ENCODE measurements at places on chromosomes 7 and 10.
A peak's percentile ranks its signal among the peaks of the same experiment; 100 is the strongest.

- no peak for DNase-seq
These were observed 12.1 kb downstream of the IL15RA start for GRCh38 chr10:5965266-5965665.

DNA sequence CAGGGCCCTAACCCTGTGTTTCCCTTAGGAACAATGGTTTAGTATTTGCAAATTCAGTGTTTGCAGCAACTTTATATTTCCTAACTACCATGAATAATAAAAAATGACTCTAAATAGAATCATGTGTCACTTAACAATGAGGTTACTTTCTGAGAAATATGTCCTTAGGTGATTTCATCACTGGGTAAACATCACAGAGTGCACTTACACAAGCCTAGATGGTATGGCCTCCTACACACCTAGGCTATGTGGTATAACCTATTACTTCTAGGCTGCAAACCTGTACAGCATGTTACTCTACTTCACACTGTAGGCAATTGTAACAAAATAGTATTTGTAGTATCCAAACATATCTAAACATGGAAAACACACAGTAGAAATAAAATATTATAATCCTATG lies 1174.6 kb upstream of the LRRTM3 start:
- no peak for DNase-seq

GRCh38 chr10:78217336-78217735 lies 183.7 kb downstream of the RPS24 start:
- DNase-seq: no peak

GRCh38 chr10:4828005-4828404 lies 2.0 kb downstream of the AKR1E2 start:
- no peak for DNase-seq

DNA sequence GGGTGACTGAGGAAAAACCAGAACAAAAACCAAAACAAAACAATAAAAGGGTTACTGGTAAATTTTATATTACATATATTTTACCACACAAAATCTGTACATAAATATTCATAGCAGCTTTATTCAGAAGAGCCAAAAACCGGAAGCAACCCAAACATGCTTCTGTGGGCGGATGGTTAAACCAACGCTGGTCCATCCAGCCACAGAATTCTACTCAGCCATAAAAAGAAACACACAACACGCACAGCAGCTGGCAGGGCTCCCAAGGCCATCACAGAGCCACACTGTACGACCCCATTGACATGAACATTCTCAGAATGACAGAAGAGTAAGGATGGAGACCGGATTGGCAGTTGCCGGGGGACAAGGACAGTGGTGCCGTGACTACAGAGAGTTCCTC lies 83.6 kb downstream of the PROSER2 start:
- no peak for DNase-seq

- DNase-seq: no peak
These were observed 48.0 kb upstream of the DAGLB start for GRCh38 chr7:6495597-6496262.

DNA sequence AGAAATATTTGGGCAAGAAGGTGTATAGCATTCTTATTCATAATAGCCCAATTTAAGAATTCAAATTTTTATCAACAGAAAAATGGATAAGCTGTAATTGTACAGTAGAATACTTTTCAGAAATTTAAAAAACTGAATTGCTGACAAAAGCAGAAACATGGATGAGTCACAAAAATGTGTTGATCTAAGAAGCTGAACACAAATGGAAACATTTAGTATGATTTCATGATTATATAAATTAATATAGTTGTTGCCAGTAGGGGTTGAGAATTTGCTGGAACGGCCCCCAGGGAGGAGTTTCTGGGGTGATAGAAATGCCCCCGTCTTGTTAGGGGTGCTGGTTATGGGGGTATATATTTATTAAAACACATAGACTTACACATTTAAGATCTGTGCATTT lies 179.1 kb downstream of the KLF6 start:
- DNase-seq: no peak

DNA sequence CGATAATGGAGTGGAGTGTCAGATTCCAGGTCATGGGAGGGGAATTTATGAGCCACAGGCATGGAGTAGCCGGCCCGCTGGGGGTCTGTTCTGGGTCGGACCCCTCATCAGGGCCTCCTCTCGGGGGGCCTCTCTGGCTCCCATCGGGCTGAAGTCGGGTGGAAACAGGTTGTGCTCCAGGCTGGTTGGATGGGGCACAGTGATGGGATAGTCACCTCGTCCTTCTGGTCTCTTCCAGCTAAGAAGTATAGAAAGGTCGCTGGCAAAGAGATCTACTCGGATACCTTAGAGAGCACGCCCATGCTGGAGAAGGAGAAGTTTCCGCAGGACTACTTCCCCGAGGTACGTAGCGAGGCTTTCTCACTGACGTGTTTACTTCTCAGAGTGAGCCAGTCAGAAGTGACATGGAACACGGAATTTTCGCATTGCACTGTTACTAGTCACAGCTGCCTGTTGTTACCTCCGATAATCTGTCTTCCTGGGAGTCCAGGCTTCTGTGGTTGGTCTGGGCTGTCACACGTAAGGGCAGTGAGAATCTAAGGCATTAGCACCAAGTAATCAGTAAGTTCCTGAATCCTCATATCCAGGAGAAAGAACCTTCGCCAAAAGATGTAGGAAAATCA lies 88.3 kb downstream of the NKX6-2 start:
- no peak for DNase-seq

GRCh38 chr7:90455163-90456030 lies 14.0 kb upstream of the PTTG1IP2 start:
- peak; percentile 53 for DNase-seq

- no peak for DNase-seq
These were observed 84.7 kb downstream of the CREM start for GRCh38 chr10:35211390-35211789.

GRCh38 chr7:122893486-122893885 lies 7.2 kb upstream of the CADPS2 start:
- DNase-seq: no peak

GRCh38 chr10:10844251-10844650 lies 173.4 kb upstream of the CELF2 start:
- no peak for DNase-seq

GRCh38 chr7:24891311-24891735 lies 88.7 kb downstream of the OSBPL3 start:
- no peak for DNase-seq

DNA sequence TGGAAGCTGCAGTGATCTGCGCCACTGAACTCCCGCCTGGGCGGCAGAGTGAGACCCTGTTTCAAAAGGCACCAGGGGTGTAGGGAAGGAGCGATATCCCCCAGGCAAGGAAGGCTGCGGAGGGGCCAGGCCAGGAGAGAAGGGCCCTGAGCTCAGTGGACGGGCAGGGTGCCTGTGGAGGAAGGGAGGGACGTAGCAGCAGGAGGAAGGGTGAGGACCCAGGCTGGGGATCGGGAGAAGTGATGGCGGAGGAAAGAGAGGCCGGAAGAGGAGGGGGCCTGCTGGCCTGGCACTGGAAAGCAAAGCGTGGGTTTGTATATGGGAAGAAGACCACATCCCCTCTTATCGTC lies 45.6 kb downstream of the ALOX5 start:
- DNase-seq: no peak

- no peak for DNase-seq
These were observed 715.5 kb downstream of the SORCS3 start for GRCh38 chr10:105356626-105357025.

DNA sequence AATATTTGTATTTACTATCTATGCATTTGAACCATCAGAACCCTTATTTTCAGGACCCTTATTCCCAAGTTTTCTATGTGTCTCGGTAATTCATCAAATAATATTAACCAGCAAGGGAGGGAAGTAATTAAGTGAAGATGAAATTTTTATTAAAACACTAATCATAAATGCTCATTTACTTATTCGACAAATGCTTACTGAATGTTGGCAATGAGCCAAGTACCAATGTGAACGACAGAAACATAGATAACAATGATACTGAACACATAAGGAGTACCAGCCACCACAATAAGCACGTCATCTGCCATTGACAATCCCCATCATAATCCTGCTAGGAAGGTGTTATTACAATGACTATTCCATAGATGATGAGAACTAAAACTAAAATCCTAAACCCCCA lies 45.5 kb downstream of the GRM8 start:
- no peak for DNase-seq

DNA sequence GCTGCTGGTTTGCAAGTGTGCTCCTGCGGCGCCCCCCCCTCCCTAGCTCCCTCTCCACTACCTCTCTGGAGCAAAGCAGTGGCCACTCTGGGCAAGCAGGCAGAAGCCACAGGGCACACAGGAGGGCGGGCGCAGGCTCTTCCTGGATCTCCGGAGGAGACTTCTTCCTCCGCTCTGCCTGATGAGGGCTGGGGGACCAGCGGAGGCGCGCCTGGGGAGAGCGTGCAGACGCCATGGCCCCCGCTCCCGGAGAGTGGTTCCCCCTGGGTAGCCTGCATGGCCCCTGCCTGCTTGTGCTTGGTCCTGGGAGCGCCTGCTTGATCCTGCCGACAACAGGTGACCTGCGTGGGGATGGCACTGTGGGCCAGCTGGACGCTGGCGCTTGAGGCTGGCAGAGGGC lies 29.0 kb downstream of the ANKMY2 start:
- DNase-seq: no peak

GRCh38 chr7:89728481-89728880 lies 425.8 kb upstream of the STEAP1 start:
- peak; percentile 69 for DNase-seq

GRCh38 chr7:152591976-152592375 lies 84.0 kb downstream of the XRCC2 start:
- DNase-seq: no peak
